Neuronal stem cell (in vitro differentiated cells): ENCODE measurements at places on chromosomes 6 and 20.

DNA sequence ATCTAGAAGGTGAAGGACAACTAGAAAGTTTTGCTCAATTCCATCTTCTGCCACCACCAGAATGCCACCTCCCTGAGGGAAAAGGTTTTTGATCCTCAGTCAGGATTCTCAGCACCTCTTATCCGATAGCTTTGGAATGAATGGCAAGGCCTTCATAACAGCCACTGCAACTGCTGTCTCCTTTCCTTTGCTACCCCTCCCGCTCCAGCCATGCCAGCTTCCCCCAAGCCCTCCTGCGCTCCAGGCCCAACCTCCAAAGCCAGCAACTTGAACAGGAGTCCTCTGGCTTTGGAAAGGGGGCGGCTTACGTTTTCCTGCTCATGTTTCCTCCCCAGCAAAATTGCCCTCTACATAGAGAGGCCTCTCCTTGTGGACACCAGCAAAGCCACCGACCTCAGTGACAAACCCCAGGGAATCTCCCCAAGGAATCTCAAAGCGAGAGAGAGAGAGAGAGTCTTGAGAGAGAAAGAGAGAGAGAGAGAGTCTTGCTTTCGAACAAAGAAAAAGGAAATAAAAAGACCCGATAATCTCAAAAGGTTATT lies 420 bp upstream of the BTN2A1 start:
- H3K36me3 ChIP-seq = peaks cover 12% of the 10 kb centered on the region
- H3K4me1 ChIP-seq = peaks cover 3% of the 10 kb centered on the region
- no peak overlapping the region for H3K27ac ChIP-seq
- H3K27me3 ChIP-seq = no peaks in the 10 kb centered on the region
- H3K4me3 ChIP-seq = no peak overlapping the region
- no peak for DNase-seq

DNA sequence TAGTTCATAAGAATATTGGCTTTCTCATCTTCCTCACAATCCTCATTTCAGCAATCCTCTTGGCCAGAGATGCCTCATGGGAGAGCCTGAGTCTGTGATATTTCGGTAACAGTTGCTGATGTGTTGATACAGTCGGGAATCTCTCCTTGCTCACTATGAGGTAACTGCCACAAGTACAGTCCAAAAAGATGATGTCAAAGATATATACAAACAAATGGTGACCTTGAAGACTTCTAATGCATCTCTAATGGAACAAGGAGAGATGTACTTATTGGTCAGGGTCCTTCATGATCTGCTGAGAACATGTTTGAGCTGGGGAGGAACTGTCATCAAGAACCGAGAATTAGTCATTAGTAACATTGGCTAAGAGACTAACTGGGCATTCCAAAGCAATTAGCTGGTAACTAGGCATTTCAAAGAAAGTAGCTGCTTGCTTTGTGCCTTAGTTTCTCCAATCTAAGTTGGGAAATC lies 56.1 kb downstream of the FILIP1 start:
- no peaks in the 10 kb centered on the region for H3K27me3 ChIP-seq
- H3K27ac ChIP-seq = no peak overlapping the region
- DNase-seq = no peak
- H3K4me1 ChIP-seq = no peaks in the 10 kb centered on the region
- no peaks in the 10 kb centered on the region for H3K36me3 ChIP-seq

GRCh38 chr20:15756002-15756753 lies 817.1 kb downstream of the KIF16B start:
- no peak for DNase-seq
- H3K27ac ChIP-seq = no peak overlapping the region
- H3K4me1 ChIP-seq = peaks cover 2% of the 10 kb centered on the region
- H3K4me3 ChIP-seq = no peak overlapping the region
- H3K27me3 ChIP-seq = no peaks in the 10 kb centered on the region

DNA sequence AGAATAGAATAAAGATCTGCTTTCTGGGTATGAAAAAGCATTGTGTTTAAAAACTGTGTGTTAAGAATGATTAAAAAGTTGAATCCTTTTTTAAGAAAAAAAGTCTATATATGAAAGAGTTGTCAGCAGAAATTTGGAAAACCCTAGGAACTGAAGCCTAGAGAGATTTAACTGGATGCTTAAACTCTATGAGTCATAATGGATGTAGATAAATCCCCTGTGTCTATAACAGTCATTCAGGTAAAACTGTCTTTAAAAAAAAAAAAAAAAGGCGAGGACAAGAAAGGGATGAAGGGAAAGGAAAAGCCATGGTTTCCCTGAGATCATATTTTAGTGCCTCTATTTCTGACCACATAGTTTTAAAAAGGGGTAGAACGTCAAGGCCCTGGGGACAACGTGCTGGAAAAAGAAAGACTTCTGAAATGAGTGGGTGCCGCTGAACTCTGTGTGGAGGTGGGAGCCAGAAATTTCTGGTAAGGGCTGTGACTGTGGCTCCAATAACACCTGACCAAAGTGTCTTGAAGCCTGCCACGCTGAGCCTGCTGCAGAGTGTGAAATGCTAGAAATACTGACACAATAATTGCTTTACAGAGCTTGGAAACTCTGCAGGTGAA lies 302.6 kb upstream of the ARID1B start:
- H3K4me1 ChIP-seq = no peaks in the 10 kb centered on the region
- H3K27me3 ChIP-seq = no peaks in the 10 kb centered on the region
- DNase-seq = no peak
- no peak overlapping the region for H3K4me3 ChIP-seq

DNA sequence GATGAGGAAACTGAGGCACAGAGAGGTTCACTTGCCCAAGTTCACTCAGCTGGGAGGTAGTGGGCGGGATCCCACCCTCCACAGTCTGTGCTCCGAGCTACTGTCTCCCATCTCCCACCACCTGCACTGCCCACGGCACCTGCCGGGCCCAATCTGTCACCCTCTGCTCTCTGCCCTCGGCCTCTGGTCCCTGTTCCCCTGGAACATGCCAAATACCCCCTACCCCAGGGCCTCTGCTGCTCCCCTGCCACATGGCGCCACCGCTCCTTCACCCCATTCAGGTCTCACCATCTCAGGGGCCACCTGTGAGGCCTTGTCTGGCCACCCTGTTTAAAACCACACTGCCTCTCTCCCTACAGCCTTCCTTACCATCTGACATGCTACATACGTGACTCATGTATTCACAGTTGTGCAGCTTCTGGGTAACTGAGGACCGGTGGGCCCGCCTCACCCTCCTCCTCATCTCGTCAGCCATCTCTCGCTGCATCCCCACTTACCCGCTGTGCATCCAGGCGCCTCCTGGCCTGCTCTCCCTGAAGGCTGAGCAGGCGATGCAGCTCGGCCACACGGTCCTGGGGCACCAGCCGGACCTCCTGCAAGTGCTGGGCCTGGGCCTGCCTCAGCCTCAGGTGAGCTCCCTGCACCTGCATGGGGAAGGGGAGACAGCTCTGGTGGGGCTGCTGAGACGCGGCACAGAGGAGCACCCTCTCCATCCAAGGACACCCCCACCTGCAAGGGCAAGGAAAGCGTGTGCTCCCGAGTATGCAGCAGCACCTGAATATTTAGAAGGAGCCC lies 50.6 kb downstream of the GINS1 start:
- peaks cover 83% of the 10 kb centered on the region for H3K36me3 ChIP-seq
- H3K4me3 ChIP-seq = no peak overlapping the region
- H3K4me1 ChIP-seq = no peaks in the 10 kb centered on the region
- no peak for DNase-seq
- H3K27ac ChIP-seq = no peak overlapping the region
